Stimulated activated CD4-positive, alpha-beta T cell treated with anti-CD3 and anti-CD28 coated beads, TNF-alpha, amount 100 ng/mL, for 1 hour (primary cell): ENCODE measurements at places on chromosomes 3 and 15.

- DNase-seq, result no peak
Measured at GRCh38 chr3:191340966-191341365, 10.6 kb upstream of the UTS2B start.

GRCh38 chr3:140399871-140400270 lies 278.0 kb upstream of the TRIM42 start:
- no peak for DNase-seq

GRCh38 chr3:191257286-191257685 lies 58.2 kb downstream of the OSTN start:
- no peak for DNase-seq

- DNase-seq, result no peak
Measured at GRCh38 chr3:2659896-2660295, 450.3 kb downstream of the IL5RA start.

DNA sequence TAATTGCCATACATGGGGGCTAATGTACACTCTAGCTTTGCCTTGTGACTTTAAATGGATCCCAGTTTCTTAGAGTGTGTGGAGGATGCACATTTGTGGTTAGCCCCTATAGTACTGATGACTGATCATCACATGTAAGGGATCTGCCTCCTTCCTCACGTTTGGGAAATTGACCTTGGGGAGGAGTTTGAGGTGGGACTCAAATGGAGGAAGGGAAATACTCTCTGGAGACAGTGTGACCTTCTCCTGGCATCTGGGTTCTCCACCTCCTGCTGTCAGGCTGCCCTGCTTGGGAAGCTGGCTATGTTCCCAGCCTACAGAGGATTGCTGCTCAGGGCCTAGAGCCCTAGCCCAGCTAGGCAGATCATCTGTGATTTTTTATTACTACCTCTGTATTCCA lies 48.7 kb downstream of the PPM1L start:
- no peak for DNase-seq

DNA sequence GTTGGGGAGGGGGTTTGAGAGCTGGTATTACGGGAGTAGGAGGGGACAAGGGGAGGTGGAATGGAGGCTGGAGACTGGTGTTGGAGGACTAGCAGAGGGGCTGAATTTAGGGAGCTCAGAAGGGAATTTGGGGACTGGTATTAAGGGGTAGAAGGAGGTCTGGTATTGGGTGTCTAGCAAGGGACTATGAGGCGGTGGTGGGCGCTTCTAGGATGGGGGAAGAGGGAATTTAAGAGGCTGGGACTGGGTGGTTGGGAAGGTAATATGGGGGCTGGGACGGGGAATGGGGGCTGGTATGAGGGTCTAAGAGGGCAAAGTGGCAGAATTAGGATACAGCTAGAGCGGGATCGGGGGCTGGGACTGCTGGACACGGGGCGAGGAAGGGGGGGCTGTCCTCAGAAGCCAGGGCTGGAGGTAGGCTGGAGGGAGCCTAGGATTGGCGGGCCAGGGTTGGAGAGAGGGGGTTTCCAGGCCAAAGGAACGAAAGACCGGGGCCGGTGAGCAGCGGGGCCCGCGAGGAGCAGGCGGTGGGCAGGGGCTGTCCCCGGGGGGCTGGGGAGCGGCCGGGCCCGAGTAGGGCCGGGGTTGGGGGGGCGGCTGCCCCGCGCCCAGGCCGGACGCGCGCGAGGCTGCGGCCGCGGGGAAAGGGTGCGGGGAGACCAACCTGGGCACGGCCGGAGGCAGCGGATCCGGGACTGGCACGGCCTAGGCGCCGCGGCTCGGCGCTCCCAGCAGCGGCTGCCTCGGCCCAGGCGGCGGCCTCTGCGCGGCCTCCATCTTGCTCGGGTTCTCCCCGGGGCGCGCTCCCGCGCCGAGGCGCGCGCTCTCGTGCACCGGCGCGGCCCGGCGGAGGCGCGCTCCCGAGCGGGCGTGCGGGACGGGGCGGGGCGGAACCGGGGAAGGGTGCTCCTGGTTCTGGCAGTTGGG lies at the start of gene LHFPL4:
LHFPL4 (minus strand) TSS at position 802 of the 927 bp plus-strand sequence. CDS start 1,143 bp downstream, outside the sequence.
- no peak for DNase-seq

DNA sequence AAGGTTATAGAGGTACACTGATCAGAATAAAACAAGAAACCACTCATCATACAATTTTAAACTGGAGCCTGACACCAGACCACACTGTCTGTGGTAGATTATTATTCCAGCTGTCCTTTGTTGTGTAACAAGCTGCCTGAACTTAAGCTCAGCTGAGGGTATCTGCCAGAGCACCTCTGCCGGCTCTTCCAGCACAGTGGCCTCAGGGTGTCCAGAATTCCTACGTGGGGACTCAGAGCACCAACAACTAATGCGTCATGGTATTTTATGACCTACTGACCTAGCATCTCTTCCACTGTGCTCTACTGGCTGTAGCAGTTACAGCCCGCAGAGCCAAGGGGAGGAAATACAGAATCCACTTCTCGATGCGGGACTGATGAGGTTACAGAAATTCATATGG lies 15.6 kb upstream of the RAF1 start:
- no peak for DNase-seq

- DNase-seq, result no peak
Measured at GRCh38 chr15:94080989-94081605, 150.3 kb upstream of the MCTP2 start.

- DNase-seq, result no peak
Measured at GRCh38 chr3:167929968-167930367, 165.8 kb downstream of the GOLIM4 start.

DNA sequence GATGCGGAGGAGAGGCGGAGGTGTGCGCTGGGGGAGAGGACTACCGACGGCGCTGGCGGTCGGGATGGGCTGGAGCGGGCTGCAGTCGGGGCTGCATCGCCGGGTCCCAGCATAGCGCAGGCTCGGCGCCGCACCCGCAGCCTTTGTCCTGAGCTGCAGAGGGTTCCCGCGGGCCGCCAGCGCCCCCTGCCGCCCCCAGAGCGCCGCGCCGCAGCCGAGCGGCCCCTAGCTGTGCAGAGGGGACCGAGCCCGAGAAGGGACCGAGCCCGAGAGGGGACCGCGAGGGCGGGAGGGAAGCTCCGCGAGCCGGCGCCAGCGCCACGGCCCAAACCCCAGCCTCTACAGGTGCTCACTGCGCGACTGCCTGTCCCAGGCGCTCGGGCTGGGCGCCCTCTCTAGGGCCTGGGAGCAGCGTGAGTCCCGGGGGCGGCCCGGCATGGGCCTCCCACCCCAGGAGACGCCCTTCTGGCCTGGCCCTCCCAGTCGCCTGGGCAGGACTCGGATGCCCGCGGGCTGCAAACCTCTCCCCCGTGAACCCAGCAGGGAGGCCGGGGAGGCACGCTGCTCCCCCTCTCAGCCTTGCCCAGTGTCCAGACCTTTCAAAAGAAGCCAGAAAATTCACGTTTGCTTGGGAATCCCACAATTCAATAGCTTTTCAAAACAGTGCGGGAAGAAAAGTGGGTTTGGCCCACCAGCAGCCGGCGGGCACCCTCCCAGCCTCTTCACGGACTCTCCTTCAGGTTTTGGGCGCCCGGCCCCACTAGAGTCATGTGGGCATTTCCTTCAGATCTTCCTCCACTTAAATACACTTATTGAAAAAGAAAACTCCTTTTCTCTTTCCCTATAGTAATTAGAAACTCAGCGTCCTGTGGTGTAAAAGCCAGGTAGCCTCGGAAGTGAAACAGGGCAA lies 134.7 kb downstream of the TPRA1 start:
- DNase-seq, result no peak

- no peak for DNase-seq
Measured at GRCh38 chr3:100766069-100766468, 56.8 kb downstream of the TFG start.

DNA sequence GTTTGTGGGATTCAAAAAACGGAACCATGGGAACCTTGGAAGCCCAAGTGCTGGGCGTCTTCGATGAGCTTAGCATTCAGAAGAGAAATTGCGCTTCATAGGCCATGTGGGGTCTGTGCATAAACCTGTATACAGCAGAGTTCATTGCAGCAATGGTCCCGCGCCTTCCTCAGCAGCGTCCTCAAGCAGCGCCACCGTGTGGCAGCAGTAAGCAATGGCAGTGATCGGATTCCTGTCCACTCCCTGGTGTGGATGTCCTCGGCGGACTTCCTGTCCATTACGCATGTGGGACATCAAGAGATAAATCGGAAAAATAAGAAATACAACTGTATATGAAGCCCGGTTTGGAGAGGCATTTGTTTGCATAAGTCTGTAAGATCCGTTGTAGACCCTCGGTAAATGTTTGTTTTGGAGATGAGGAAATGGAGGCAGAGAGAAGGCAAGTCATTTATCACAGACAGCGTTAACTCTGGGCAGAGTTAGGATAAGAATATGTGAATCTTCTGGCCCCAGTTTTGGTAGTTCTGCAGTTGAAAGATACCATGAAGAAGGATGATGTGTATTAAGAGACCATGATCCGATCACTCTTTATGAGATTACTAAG lies 57.7 kb downstream of the CNTN4 start:
- DNase-seq, result no peak
